ENCODE measurements at places on chromosomes 5 and 9.

DNA sequence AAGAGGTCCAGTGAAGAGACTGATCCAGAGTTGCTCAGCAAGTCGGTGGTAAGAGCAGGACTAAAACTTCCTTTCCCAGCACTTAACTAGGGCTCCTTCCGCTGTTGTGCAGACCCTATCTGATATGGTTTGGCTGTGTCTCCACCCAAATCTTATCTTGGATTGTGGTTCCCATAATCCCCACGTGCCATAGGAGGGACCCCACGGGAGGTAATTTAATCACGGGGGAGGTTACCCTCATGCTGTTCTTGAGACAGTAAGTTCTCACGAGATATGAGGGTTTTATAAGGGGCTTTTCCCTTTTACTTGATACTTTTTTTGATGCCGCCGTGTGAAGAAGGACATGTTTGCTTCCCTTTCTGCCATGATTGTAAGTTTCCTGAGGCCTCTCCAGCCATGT is 221.9 kb upstream of the GLRA1 start:
- DNase-seq, result no peak

DNA sequence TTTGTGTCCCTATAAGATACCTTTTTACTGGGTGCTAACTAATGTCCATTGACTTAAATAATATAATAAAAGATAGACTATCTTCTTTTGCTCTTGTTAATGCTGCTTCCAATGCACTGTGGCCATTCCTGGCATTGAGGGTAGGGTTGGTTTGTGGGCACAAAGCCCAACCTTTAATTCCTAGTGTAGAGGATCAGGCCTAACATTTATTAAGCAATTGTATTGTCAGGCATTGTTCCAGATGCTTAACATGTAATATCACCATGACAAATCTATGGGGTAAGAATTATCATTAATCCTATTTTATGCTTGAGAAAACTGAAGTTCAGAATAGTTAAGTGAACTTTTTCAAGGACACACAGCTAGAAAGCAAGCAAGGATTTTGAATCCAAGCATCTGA is 60.4 kb upstream of the GPBP1 start:
- DNase-seq, result no peak

- no peak for DNase-seq
Measured at GRCh38 chr5:969408-969839, 39.2 kb upstream of the NKD2 start.

- no peak for DNase-seq
Measured at GRCh38 chr5:132445930-132446329, 44.6 kb downstream of the IRF1 start.

DNA sequence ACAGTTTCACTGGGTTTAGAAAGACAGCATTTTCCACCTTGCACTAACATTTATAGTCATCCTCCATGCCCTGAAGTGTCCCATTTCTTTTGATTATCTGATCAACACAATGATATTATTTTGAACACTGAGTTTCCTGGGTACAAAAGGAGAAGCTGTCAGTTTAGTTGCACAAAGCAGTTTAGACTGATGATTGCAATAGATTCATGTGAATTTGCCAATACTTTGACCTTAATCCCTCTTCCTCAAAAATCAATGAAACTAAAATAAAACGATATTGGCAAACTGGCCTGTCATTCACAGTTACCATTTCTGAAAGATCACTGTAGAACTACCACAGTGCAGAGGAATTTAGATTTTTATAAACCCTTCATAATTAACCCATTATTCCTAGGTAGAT is 34.2 kb upstream of the RASGRF2 start:
- no peak for DNase-seq

Measured in amniotic stem cell (primary cell).